ENCODE measurements at places on chromosomes 7 and 10.
A peak's percentile ranks its signal among the peaks of the same experiment; 100 is the strongest.

GRCh38 chr7:53119514-53119941 is 84.1 kb downstream of the POM121L12 start:
- no peak for DNase-seq

- no peak for DNase-seq
Measured at GRCh38 chr10:97215619-97216260, 30.0 kb upstream of the SLIT1 start.

DNA sequence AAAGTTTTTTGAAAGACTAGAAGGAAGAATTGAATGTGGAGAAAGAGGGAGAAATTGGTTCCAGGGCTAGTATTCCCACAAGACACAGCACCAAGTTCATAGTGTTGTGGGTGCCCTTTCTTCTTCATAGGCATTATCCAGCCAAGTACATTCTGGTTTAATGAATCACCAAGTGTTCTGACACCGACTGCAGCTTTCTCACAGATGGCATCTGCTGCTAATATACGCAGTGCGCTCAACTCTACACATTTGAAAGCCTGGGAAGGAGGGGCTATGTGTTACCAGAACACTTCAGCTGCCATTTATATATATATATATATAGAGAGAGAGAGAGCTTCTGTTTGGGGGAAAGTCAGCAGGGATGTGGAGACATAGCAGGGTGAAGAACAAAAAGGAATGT is 1168.4 kb downstream of the GATA3 start:
- no peak for DNase-seq

- no peak for DNase-seq
Measured at GRCh38 chr10:113033991-113034390, 83.9 kb downstream of the TCF7L2 start.

DNA sequence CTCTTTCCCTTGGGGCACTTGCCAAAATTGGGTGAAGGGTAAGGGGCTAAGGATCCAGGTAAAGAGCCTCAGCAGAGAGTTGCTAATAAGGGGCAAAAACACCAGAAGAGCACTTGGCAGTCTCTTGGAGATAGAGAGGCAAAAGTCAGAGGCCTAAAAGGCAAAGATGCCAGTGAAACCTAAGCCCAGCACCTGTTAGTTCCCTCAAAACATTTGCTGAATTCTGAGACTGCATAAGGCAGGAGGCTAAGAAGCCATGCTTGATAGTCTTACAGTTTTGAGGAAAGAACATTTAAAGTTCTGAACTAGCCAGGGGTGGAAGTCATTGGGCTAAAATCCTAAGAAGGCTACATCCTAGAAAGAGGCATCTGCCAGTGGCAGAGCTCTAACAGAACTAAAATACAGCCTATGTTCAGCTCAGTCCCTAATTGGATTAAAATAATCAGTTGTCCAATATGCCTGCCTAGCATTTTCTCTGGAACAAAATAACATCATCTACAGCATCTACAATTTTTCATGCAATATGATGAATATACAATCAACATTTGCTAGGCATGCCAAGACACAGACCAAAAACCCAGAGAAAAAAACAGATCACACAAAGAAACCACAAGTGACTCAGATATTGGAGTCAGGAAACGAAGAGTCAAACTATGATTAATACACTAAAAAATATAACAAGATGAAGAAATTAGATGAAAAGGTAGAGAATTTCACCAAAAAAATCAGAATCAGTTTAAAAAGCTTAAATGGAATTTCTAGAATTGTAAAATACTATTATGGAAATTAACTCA is 7.7 kb downstream of the HTR7 start:
- DNase-seq, result no peak

- no peak for DNase-seq
Measured at GRCh38 chr10:57880446-57881227, 387.1 kb downstream of the IPMK start.

DNA sequence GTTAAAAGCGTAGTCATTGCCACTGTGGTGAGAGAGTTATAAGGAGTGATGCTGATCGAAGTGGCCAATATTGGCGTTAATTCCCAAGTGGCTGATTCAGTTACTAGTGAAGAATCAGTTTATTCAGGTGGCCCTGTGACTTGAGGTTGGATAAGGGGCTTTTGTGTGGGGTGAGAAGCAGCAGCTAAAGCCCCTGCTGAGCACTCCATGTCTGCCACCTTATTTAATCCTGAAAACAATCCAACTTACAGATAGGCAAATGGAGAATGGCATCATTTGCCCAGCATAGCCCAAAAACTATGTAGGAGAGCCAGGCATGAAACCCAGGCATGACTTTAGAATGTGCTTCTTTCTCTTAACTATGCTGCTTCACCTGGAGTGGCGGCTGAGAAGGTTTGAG is 222.8 kb upstream of the KLF6 start:
- DNase-seq, result no peak

GRCh38 chr7:119281181-119281846 is 991.7 kb upstream of the KCND2 start:
- DNase-seq, result no peak

GRCh38 chr7:26653430-26654399 is 210.7 kb downstream of the SKAP2 start:
- DNase-seq, result no peak

DNA sequence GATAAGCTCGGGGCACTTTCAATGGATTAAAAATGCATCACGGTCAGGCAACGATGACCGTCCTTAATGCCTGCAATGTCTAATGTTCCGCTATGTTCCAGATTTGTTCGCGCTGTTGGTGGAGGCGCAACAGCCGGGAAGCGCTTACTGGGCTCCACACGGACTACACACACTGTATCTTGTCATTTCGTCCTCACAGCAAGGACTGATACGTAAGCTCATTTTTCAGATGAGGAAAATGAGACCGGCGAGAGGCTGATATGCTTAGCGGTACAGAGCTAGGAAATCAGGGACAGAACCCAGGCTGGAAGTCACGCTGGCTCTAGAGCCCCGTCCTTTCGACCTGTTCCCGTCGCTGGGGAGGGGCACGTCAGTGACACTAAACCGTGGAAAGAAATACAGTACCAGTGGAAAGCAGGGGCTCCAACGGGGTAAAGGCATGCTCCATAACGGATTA is 670 bp downstream of the TPK1 start:
- peak; percentile 64 for DNase-seq

GRCh38 chr10:60031664-60032063 is 125.3 kb upstream of the CCDC6 start:
- no peak for DNase-seq

DNA sequence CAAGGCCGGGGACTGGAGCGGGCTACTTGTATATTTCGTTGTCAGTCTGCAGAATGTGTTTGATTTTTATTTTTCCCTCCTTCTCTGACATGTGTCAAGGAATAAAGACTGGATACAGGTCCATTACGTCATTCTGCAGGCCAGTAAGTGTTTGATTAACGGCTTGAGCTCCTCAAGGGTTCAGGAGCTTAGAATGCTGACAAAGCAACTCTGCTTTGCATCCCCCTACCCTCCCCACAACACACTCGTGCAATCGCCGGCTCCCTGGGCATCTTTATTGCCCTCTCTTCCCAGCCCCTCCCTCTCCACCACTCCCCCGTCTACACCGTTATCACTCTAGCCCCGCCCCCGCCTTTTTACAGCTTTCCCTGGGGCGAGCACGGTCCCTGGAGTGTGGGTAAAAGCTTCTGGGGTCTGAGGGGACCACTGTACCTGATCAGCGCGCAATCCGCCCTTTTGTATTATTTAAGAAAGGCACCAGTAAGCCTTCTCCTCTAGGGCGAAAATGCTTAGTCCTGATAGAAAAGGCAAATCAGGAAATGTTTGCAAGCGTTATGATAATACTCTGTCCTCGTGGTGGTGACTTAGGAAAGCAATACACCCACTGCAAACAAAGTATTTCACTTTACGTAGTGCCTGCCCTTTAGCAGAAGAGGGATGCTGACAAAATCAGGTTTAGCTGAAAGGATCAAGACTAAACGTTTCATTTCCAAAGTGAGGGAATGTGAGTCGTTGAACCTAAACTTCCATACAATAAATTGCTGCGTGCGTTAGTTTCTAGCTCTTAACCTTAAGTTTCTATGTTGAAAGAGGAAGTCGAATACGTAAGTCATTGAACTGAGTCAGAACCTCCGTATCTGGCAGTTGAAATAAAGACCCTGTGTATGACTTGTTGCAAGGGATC is 1.4 kb upstream of the CREB5 start:
- peak; percentile 64 for DNase-seq

DNA sequence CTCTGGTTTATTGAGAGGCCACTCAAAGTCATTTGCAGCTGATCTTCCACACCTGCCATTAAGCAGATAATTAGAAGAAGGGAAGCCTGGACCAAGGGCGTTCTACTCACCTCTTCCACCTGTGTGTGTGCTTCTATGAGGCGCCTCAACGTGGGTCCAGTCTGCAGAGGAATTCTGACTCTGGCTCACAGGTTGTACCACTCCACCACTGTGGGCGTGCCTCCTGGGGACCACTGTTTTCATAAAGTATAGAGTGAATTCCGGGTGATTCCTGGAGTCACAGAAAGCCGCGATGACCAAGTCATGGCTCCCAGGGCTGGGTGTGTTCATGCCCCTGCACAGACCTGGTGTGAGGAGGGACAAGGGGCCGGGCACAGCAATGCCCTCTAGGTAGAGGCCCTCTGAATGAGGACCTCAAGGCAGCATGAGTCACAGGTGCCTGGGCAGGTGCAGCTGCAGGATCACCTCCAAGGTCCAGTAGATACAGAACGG is 408.3 kb upstream of the MGMT start:
- DNase-seq, result no peak

GRCh38 chr10:126691456-126691855 is 21.0 kb upstream of the C10orf90 start:
- DNase-seq, result peak; percentile 6

- DNase-seq, result peak; percentile 63
Measured at GRCh38 chr7:128351296-128352152, 7.8 kb upstream of the RBM28 start.

DNA sequence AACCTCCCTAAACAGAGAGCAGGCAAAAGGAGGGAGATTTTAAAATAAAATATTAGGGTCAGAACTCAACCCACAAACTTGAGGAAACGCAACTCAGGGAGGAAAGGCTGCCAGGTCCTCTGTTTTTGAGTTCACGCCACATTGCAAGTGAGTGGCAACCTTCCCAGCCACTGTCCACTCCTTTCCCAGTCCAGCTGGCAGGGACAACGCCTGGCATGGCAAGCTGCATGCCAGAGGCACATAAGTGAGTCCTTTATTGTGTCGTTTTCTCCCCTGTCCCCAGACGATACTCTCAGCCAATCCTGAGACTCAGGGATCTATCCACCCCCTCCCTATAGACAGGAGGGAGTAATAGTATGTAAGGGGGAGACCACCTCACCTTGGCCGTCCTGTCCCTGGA is 22.4 kb downstream of the FBXW4 start:
- no peak for DNase-seq

- peak; percentile 8 for DNase-seq
Measured at GRCh38 chr10:22737587-22737986, 23.2 kb upstream of the PIP4K2A start.

GRCh38 chr7:117901089-117901797 is 28.0 kb upstream of the CTTNBP2 start:
- no peak for DNase-seq

- DNase-seq, result no peak
Measured at GRCh38 chr10:35735412-35735811, 93.3 kb upstream of the FZD8 start.

DNA sequence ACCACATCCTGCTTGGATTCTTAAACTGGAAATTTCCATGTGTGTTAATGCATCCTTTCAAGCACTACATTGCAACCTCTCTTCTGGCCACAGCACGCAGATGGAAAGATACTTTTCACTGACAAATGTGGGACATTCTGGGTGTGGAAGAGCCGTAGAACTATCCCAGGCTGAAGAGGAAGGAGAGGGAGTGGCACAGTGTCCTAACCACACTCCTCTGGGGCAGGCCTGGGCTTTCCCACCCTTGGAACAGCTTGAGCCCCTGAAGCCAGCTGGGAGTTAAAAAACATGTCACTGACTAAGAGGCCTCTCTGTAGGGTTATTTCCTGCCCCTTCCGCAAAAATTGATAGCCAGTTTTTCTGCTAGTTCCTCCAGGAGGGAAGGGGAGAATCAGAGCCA is 34.0 kb upstream of the DNMBP start:
- peak; percentile 21 for DNase-seq
